ENCODE measurements at places on chromosomes 3 and 15.

- no peak for DNase-seq
Measured at GRCh38 chr3:61704807-61705206, 143.4 kb downstream of the PTPRG start.

DNA sequence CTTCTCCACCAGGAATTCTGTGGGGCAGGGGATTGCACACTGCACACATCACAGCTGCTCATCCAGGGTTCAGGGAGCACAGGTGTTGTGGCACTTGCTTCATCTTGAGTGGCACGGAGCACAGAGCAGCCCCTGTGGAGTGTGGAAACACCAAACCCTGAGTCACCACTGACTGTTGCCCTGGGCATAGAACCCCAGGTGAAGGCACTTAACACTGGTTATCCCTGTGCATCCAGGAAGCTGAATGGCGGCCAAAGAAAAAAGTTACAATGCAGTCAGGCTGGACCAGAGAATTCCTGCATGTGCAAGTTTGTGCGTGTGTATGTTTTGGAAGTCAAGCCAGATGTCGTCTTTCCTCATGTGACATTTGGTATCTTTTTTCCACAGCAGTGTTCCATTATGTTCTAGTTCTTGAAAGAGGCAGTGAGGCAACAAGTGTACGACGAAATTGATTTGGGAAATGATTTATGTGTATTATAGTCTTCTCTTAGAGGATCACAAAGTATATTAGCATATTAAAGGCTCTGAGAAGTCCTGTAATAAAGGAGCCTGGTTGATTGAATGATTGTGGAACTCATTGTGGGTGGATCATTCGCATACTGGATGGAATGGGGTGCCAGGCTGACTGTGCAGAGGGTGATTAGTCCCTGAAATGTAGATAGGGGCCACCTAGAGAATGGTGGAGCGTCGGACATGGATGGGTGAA is 292.3 kb downstream of the TLE3 start:
- DNase-seq, result no peak

DNA sequence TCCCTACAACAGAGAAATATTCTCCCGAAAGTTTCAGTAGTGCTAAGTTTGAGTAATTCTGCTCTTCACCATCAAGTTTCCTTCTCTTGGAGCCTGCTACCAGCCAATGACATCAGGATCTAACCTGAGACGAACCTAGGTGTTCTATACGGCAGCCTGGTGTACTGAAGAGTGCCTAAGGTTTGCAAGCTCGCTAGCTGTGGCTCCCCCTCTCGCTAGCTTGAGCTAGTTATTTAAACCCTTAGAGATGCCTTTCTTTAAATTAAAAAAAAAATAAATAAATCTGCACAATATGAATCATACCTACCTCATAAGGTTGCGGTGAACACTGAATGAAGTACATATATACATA is 1.4 kb upstream of the COL8A1 start:
- DNase-seq, result no peak

DNA sequence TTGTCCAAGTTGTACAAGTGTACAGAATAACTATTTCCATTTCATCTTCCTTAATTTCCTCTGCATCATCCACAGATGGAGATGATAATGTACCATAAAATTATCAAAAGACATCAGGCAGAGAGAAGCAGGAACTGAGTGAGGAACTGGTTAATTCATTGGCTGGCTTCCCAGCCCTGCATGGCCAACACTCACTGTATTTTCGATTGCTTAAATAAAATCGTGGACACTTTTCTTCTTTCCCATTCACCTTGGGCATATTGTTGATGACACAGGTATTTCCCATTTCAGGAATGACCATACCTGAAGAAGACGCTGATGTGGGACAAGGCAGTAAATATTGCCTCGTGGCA is 144.2 kb upstream of the ABHD17C start:
- DNase-seq, result no peak
